ENCODE measurements at places on chromosomes 5 and 9.

DNA sequence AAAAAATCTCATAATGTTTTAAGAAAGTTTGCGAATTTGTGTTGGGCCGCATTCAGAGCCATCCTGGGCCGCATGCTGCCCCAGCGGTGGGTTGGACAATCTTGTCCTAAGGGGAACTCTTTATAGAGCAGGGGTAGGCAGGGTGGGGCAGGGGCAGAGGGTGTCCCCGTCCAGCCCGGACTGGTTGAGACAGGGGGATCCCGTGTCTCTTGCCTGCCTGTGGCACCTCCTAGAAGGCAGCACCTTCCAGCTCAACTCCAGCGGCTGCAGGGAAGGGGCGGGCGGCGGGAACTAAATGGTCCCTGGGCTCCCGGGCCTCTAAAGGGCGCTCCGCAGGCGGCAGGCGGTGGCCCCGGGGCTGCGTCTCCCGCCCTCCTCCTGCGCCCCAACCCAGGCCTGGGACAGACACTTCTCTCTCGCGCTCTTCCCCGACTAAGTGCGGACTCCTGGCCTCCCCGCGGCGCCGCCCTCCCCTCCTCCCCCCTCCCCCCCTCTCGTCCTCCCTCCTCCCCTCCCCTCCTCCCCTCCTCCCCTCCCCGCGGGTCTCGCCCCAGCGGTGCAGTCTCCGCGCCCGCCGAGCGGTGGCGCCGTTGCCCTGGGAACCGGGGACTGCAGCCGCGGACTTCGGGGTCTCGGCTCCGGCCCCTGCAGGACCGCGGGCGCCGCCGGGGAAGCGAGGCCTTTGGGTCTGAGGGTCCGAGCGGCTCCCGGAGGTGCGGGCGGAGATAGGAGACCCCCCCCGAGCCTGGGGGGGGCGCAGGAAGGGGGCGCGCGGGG, 132.6 kb downstream of the MRPL36 start:
- DNase-seq = peak; percentile 84

GRCh38 chr5:76527685-76528161, 95.5 kb downstream of the F2RL2 start:
- no peak for DNase-seq

DNA sequence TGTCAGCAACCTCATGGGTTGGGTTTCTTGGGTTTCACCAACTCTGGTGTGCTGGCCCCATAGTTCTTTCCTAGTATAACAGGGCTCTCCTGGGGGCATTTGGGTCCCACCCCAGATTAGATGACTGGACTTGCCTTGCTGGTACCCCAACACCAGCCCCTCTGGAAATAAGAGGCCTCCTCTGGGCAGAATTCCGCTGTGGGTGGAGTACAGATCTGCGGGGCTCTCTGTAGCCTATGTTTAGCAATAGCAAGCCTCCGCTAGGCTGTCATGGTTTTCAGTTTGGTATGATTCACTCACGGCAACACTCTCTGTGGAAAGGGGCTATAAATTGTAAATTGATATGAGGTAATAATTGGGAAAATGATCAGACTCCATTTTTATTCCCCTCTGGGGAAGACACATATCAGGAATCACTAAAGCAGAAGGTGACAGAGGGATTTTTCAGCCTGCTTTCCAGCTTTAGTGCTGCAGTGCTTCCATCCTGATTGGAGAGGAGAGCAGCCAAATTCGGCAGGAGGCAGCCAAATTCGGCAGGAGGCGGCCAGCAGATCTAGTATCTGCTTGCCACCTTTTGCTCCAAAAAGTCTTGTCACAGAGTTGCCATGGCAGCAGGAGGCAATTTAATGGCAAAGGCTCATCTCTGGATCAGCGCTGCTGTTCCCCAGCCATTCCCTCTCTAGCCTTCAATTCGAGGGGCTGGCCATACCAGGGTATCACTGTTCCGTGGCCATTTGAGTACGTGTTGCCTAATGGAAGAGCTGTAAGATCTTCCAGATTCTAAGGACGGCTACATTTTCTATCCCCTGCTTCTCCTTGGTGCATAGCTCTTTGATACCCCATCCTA, 84.6 kb downstream of the SLC44A1 start:
- DNase-seq = no peak

DNA sequence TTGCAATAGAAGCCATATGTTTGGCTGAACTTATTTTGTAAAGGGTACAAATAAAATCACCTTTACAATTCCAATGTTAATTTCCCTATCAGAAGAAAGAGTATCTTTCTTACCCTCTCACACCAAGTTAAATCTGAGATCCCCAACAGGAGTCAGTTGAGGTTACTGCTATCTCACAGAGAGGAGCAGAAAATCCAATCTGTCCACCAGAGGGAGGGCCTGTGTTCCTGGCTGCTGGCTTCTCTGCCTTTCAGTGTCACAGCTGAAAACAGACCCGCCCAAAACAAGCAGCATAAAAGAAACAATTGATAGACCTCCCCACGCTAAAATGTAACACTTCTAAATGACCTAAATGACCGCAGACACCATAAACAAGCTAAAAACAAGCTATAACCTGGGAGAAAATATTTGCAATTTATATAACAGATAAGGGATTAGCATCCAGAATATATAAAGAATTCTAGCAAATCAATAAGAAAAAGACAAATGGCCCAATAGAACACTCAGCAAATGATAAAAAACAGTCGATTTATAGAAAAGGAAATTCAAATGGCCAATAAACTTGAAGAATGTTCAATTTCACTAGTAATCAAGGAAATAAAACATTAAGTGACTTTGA, 24.5 kb upstream of the MVB12B start:
- no peak for DNase-seq

GRCh38 chr9:126773004-126773607, 31.7 kb upstream of the ZBTB43 start:
- no peak for DNase-seq

DNA sequence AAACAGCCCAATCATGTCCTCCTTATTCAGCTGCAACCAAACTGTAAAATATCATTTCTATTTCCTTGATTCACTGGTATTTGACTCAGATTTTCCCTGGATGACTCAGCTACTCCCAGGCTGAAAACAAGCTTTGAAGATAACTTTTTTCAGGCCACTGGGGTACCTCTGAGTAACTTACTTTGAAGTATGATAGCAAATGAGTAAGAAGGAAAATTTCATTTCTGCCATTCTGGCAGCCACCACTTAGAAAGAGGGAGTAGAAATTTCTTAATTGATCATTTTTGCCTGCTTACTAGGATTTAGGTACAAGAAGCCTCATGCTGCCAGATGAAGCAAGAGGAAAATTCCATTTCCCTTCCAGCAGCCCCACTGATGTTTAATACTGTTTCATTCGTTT, 247.4 kb downstream of the PRELID2 start:
- DNase-seq = no peak

Data from spinal cord (tissue), 10 donors.